Activated T-cell treated with anti-CD3 and anti-CD28 coated beads, Interleukin-2, amount 50 U/mL, for 1 hour (primary cell): ENCODE measurements at places on chromosomes 7 and 10.

GRCh38 chr7:73606801-73607691, 17.3 kb downstream of the MLXIPL start:
- peak; percentile 75 for DNase-seq

DNA sequence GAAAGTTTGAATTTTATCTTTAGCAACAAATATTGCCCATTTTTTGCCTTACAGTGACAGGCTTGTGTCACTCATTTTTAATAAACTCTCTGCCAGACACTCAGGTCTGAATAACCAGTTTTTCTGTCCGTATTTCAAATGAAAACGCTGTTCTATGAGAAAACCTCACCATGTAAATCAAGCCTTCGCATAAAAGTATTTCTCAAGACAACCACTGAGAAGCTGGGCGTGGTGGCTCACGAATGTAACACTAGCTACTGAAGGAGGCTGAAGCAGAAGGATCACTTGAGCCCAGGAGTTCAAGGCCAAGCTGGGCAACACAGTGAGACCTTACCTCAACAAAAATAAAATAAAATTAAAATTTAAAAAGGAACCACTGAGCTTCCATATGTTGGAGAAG, 339.3 kb downstream of the PARD3 start:
- no peak for DNase-seq

DNA sequence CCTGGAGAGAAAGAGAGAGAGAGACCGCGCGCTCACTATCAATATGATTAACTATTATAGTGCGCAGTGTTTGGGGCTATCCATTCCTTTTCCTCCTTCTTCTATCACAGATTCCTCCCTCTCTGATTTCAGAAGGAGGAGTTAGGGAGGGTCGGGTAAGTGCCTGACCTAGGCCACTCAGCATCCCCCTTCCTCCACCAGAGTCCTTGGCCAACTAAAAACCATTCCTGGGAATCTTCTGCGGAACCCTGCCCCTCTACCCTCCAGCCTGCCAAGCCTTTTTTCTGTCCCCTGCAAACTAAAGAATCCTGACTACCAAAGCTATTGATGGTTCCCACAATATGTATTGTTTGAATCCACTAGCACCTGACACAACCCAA, 256.2 kb upstream of the NFE2L3 start:
- no peak for DNase-seq

- no peak for DNase-seq
Measured at GRCh38 chr7:151003572-151003971, 12.8 kb downstream of the NOS3 start.

GRCh38 chr10:32937911-32938424, 20.1 kb downstream of the ITGB1 start:
- DNase-seq: no peak

DNA sequence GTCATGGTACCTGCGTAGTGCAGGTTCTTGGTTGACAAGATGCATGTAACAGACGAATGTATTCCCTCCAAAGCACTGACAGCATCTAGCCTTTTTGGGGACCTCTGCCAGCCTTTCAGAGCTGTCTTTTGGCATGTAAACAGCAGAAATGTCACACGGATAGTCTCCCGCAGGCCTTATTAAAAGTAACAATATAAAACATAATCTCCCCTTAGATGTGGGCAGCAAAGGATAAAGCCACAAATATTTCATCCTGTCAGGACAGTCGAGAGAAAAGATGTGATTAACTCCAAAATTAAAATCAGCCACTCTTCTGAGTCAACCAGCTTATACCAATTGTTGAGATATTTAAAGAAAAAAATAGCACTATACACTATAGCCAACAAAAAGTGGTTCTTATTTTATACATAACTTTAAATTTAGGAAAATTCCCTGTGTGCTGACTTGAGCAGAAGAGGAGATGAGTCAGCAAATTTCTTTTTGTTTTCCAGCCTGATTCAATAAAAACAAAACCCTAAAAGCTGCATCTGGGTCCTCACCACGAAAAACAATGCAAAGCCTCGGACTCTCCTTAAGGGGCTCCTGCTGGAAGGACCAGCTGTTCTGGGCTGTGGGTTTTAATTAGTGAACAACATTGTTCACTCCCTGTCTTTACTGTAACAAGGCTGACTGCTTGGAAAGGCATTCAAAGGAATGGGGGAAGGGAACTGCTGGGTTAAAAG, 240.2 kb downstream of the ADAM12 start:
- DNase-seq: no peak

GRCh38 chr10:89954787-89955566, 253.6 kb downstream of the KIF20B start:
- DNase-seq: no peak

DNA sequence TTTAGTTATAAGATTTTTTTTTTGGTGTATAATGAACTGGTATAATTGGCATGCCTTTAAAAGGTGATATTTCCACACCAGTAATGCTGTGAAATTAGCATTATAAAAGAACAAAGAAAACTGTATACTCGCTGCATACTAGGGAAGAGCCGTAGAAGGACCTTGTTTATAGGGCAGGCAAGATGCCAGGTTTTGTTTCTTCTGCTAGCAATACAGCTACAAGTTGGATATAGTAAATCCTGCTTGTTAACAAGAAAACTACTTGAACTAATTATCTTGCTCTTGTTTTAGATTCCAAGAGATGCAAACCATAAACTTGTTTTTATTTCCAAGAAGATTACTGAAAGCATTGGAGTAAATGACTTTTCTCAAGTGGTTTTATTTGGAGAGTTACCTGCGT, 1.9 kb downstream of the DNAH11 start:
- no peak for DNase-seq

DNA sequence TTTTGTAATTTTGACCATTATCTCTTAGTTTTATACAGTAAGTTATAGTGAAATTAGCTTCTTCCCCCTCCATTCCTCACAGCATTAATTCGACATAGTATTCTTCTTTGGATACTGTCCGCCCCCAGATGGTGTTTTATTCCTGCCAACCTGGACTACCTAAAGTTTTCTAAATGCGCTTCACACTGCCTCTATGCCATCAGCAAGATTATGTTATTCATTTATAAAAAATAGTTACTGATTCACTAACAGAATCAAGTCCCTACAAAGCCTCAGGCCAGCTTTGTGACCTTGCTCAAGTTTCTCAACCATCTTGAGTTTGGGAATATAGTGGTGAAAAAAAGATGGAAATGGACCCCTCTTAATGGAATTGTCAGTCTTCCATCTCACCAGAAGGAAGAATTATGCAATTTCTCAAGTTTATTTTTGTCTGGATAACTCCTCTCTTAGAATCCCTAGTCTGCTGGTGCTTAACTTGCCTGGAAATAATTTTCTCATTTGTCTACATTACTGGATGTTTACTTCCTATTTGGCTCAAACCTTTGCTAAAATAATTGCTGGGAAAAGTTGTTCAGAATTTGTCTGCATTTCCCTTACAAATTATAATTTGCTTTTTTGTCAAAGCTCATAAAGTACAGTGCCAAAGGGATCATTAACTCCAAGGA, 16.7 kb upstream of the FGL2 start:
- no peak for DNase-seq

GRCh38 chr7:37273891-37274290, 174.8 kb downstream of the ELMO1 start:
- DNase-seq: no peak

GRCh38 chr7:107201795-107202450, 33.1 kb downstream of the HBP1 start:
- DNase-seq: no peak

- no peak for DNase-seq
Measured at GRCh38 chr7:133275446-133276095, 22.7 kb downstream of the EXOC4 start.

GRCh38 chr7:126774077-126774476, 478.7 kb downstream of the GRM8 start:
- no peak for DNase-seq

DNA sequence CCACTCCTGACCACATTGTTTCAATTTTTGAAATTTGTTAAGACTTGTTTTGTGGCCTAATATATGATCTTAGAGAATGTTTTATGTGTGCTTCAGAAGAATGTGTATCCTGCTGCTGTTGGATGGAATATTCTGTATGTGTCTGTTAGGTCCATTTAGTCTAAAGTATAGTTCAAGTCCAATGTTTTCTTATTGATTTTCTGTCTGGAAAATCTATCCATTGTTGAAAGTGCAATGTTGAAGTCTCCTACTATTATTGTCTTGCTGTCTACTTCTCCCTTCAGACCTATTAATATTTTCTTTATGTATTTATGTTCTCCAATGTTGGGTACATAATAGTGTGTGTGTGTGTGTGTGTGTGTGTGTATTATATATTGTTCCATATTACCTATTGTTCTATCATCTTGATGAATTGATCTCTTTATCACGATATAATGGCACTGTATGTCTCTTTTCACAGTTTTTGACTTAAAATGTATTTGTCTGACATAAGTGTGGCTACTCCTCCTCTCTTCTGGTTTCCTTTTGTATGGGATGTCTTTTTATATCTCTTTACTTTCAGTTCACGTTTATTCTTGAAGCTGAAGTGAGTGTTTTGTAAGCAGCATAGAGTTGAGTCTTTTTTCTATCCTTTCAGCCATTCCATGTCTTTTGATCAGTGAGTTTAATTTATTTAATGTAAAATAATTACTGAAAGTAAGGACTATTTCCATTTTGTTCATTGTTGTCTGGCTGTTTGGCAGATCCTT, 61.3 kb downstream of the AKR1D1 start:
- no peak for DNase-seq

DNA sequence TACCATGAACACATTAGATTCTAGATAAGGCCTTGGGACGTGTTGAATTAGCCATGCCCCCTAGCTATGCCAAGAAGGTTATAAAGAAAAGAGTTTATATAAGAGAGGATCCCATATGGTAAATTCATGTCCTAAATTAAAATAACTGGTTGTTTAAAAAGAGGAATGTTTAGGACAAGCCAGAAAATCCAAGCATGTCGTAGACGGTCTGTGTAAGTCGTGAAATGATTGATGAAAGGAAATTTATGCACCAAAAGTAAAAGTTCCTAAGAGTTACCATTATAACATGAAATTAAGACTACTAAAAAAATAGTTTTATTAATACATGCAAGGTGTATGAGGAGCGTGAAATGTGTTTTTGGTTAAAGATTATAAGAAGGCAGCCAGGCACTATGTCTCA, 624.9 kb downstream of the ARL4A start:
- no peak for DNase-seq

GRCh38 chr10:1158066-1158465, 101.9 kb downstream of the WDR37 start:
- DNase-seq: no peak

DNA sequence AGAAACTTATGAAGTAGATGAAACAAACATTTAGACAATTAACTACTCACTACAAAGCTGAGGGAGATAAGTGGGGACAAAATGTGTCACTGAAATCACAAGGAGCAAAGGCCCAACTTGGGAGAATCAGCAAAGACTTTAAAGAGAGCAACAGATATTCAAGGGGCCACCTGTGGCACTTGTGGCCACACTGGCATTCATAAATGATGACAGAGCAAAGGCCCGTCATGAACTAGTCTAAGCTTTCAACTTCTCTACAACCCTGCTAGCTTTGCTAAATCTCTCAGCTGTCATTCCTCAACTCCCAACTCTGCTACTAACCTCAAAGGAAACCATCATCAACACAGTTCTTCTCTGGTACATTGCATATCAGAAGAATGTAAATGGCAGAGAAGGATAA, 178.4 kb downstream of the CPEB3 start:
- DNase-seq: no peak

GRCh38 chr7:44937426-44937825, 41.4 kb downstream of the MYO1G start:
- DNase-seq: no peak

DNA sequence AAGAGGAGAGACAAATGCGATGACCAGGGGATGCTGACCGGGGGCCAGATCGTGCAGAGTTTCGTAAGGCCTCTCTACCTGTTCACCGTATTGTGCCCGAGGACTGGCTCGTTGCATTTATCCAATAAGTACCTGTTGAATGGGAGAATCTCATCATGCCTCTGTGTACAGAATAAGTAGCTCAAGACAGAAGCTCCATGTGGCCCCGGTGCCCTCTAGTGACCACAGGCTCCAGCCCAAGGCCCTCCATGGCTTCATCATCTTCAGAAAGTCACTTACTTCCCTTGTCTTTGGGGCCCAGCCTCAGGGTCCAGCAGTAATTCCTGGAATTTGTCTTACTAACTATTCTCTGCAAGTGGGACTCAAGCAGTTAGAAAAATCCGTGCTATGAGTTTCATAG, 151.0 kb downstream of the CHN2 start:
- no peak for DNase-seq

DNA sequence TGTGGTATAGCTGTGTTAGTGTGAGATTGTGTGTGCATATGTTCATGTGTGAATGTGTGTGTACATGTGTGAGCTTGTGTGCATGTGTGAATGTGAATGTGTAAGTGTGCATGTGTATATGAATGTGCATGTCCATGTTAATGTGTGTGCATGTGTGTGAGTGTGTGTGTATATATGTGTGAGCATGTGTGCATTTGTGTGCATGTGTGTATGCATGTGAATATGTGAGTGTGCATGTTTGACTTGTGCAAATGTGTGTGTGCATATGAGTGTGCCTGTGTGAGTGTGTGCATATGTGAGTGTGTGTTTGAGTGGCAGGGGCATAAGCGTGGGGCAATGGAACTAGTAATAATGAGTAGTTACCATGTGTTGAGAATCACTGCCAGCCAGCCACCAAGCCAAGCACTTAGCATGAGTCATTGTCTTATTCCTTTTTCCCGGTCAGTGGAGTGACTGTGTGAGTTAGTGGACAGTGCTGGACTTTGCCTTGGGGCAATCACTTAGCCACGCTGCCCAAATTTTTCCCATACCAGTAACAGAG, 46.3 kb upstream of the SHH start:
- DNase-seq: no peak

DNA sequence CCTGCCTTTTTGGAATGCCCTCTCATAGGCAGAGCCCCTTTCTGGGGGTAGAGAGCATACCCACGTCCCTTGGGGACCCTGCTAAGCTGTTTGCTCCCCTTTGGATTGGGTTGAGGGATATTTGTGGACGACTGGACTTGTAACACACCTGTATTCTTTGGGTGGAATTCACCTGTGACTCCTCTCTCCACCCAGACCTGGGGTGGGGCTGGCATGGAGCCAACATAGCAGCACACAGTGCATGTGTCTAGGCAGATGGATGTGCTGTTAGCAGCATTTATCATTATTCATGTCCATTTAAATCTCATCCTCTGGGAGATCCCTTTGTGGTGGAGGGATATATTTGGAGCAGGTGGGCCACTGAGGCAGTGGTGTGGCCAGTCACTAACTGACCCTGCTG, 51.0 kb downstream of the CDH23 start:
- no peak for DNase-seq

DNA sequence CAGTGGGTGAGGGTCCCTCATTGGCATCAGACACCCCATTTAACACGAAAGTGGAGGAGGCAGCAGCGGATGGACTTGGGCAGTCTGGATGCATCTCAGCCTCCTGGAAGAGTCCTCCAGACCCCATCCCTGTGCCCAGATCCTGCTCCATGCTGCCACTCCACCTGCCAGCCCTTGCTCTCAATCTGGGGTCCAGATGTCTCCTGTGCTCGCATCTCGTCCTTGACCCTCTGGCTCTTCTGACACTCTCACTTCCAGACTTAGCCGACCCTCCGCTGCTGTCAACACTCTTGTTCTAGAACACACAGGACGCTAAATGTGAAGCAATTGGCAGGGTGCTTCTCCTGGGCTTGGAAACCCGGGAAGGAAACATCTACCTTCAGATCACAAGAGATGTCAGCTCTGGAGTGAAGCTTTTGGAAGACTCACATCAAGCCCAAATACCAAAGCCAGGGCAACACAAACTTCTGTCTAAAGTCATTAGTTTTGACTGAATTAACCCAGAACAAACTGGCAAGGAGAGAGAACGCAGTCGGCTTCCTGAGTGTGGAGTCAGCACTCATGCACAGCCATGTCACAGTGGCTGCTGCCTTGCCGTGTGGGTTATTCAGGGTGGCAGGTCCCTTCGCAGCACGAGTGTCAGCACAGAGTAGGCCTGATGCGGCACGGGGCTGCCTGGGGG, 379.1 kb downstream of the TCERG1L start:
- no peak for DNase-seq
